ENCODE measurements at places on chromosomes 7 and 10.

- no peak for DNase-seq
These were observed 356.6 kb downstream of the SH2D4B start for GRCh38 chr10:80894311-80894791.

DNA sequence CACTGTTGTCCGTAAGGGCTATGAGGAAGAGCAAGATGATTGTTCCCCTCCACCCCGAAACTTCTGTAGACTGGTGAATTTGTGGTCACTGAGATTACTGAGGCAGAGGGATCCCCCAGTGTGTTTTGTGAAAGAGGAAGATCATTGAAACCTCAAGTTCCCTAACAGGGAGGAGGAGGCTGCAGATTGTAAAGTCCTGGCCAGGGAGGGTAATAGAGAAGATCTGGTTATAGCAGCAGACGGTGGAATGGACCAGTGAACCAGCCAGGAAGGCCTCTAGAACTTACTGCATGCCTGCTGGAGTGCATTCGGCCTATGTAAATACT, 31.1 kb downstream of the LMTK2 start:
- no peak for DNase-seq

DNA sequence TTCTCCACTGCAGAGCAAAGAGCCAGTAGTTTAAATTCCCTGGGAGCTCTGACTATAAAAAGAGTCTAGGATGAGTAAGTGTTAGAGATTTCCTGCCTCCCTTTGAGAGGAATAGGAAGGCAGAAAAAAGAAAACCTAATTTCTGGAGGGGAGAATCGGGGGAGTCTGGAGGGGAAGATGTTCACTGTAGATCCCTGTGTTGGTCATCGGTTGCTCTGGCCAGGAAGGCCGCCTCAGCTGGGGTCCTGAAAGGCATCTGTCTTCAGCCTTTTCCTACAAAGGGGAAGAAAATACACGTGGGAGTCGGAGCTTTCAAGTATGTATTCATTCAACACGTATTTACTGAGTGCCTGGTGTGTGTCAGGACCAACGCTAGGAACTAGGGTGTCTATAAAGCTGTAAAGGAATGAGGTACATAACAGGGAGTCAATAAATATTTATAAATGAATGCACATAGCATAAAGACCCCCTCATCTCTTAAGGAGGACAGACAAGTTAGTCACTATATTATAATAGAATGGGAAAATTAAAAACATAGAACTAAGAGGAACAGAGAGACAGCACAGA, 101.1 kb downstream of the ICA1 start:
- no peak for DNase-seq

DNA sequence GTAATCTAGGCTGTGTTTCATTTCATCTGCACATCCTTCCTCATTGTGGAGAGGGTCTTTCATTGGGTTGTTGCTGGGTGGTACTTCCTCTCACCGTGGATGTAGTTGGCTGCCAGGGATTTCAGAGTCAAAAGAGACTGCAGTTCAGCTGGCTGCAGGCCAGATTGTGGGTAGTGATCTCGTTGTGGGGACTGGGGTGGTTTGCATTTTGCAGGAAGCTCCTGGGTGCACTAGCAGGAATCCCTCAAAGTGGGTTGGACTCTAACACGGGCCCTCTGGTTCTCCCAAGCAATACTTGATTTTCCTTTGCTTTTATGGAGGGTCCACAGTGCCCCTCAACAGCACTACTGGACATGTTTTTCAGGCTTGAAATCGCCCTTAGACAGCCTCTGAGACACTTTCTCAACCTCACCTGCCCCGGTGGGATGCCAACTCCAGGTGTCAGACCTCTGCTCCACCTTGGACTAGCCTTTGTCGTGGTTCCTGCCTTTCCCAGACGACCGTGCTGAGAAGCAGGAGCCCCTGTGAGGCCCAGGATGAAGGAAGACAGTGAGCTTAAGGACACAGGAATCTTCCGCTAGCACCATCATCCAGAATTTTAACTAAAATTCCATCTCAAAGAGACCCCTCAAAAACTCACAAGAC, 23.9 kb upstream of the ZNF273 start:
- DNase-seq = no peak

- no peak for DNase-seq
These were observed 117.5 kb downstream of the PARD3 start for GRCh38 chr10:34697351-34698247.

DNA sequence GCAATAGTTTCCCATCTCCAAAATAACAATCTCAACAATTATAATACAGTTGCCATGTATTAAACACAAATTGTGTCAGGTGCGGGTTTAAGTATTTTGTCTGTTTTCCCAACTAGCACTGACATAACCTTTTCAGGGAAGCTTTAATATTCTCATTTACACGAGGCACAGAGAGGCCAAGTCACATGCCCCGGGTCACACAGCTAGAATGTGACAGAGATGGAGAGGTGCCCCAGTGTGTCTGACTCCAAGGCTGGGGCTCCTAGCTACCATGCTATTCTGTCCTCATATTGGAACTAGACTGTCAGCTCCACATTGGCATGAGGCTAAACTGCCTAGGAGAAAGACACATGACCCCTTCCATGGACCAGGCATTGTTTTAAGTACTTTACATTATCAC, 77.2 kb downstream of the COL13A1 start:
- no peak for DNase-seq

- DNase-seq = peak; percentile 13
These were observed 144.0 kb upstream of the ASAH2 start for GRCh38 chr10:50395271-50395670.

GRCh38 chr7:155896531-155897263, 84.4 kb upstream of the SHH start:
- no peak for DNase-seq

DNA sequence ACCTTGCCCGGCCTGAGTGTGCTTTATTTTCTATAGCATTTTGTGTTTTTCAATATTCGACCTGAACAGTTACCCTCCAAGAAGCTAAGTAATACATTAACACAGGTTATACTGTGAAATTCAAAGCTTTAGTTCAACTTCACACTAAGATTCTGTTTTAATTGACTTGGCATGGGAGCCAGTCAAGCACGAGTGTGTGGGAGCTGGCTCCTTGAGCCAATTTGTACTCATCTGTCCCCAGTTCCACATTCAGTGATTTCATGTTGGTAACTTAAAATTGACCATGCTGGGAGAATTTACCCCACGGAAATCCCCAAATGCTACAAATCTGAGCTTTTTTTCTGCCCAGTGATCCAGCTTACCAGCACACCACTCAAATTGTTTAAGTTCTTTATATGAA, 20.3 kb downstream of the TSPAN12 start:
- DNase-seq = no peak

DNA sequence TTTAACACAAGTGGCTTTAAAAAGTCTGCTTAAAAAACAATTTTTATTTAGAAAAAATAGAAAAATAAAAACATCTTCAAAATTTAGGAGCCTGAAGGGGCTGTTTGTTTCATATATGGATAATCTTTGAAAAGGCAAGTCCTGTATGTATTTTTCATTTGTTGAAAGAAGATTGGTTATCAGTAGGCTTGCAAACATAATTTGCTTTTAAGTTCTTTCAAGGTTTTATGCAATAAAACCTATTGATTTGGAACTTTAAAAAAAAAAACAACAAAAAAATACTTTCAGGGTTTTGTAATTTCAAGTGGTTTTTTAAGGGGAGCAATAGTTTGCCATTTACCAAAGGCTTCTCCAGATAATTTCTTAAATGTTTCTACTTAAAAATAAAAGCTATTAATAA, 35.6 kb downstream of the MPLKIP start:
- no peak for DNase-seq

DNA sequence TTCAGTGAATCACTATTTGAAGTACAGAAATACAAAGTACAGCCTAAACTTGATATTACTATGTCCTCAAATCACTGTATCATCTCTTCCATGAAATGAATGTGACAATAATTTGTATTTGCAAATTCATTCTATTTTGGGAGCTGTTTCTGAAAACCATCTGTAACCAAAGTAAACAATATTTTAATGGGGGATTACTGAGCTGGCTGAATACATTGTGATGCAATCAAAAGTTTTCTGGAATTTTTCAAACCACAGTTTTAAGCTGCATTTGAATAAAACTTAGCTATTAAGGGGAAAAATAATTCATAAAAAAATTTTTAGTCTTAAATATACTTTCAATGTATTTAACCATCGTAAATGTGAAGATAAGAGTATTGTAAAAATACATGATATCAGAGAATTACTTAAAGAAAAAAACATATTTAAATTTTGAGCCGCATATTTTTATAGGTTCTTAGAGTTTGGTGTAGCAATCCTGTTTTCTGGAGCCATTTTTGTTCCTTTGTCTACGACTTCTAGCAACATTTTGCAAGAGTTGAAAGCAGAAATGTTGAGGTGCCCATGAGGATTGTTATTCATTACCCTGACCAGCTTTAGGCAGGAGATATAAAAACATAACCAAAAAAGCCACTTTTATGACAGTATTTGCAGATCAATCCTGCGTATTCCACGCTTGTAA, 45.9 kb upstream of the AGMO start:
- no peak for DNase-seq

GRCh38 chr10:33224251-33224965, 110.1 kb downstream of the NRP1 start:
- DNase-seq = no peak

GRCh38 chr10:31707093-31708039, 221.3 kb downstream of the ARHGAP12 start:
- no peak for DNase-seq

DNA sequence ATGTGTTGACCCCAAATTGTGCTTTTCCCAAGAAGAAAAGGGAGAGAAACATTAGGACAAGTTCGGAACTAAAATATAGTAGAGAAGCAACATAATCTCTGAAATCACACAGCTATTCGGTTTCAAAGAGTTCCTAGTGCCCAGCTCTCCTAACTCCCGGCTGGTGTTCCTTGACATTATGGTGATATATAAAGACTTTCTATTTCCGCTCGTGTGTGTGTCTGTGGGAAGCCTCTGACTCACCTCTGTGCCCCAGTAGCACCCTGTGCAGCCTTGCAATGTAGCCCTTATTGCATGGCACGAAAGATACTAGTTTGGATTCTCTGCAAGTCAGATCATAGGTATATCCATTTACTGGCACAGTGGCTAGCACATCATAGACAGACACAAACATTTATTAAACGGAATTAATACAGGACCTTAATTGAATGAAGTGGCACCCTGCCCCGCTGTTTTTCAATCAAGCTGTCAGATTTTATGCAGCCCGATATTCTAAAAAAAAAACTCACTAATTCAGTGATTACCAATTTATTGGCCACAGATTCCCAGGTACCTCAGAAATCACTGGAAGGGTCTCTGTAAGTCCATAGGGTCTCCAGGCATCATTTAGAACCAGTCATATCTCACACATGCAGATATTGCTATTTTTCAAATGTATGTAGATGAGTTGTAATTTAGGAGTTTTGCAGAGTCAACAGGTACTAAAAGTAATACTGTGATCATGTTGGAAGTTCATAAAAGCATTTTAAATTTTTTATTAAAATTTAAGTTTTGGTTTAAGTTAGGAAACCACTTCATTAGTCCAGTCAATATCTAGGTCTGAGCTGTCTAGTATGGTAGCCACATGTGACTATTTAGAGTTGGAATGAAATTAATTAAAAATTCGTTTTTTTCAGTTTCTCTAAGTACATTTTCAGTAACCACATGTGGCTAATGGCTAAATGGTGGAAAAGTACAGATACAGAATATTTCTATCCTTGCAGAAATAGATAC, 43.3 kb downstream of the SFTPD start:
- DNase-seq = no peak

DNA sequence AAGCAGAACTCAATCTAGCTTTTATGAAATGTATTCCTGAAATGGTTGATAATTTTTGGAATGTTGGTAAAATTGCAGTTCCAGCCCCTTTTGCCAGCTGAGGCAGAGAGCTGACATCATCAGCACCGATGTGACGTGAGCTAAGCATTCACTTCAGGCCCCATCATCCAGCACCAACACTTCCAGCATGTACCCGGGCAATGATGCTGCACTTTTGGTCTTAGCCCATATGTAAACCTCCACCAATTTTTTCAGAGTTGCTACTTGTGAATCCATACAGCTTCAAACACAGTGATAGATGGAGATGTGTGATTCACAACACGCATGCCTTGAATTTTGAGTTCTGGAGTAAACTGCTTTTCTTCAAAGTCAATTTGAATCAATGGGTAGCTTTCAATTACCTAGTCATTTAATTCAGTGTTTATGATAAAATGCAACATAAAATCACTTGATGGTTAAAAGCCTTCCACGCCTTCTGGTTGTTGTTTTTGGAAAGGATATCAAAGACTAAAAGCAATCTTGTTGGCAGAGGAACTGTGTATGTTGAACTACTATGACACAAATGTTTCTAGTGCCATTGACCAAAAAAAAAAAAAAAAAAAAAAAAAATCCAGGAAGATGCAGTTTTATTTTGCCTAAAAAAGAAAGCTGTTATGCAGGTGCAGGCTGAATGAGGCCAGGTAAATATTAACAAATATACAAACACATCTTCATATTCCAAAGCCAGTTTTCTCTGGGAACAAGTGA, 73.9 kb downstream of the NRP1 start:
- no peak for DNase-seq

DNA sequence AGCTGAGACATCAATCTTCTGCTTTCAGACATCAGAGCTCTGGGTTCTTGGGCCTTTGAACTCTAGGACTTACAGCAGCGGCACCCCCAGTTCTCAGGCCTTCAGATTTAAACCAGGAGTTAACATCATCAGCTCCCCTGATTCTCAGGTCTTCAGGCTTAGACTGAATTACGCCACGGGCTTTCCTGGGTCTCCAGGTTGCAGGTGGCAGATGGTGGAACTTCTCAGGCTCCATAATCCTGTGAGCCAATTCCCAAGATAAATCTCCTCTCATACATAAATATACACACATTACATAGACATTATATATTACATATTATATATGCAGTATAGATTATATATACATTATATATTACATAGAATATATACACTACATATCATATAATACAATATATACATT, 408.9 kb upstream of the AUTS2 start:
- DNase-seq = no peak

- no peak for DNase-seq
These were observed 39.8 kb downstream of the ATOH7 start for GRCh38 chr10:68192113-68192512.

DNA sequence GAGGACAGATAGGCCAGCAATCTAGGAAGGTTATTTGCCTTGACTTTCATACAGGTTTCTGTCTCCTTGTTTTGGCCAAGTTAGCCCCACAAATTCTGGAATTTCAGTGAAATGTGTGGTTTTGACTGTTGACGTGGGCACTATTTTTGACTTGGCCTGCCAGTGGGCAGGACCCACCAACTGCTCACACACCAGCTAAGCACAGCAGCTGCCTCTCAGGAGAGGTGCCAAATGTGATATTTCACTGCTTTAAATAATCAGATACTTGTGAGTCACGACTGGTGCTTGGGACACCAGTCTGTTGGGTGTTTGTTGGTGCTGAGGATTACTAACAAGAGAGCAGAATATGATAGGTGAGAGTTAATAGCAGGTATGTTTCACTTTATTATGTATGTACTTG, 409.7 kb upstream of the MTPN start:
- no peak for DNase-seq

- no peak for DNase-seq
These were observed 122.8 kb upstream of the SHH start for GRCh38 chr7:155935005-155935557.

- no peak for DNase-seq
These were observed 14.6 kb downstream of the CHST12 start for GRCh38 chr7:2417981-2418481.

Measured in NK-92 treated with Interleukin-12 subunit alpha and Interleukin-12 subunit beta, amount 100 ng/mL, for 24 hours (cell line).